ENCODE measurements at places on chromosomes 5 and 9.

GRCh38 chr5:11918463-11919045 is 14.3 kb upstream of the CTNND2 start:
- DNase-seq: no peak

GRCh38 chr5:134028496-134028895 is 23.7 kb upstream of the VDAC1 start:
- DNase-seq: no peak

DNA sequence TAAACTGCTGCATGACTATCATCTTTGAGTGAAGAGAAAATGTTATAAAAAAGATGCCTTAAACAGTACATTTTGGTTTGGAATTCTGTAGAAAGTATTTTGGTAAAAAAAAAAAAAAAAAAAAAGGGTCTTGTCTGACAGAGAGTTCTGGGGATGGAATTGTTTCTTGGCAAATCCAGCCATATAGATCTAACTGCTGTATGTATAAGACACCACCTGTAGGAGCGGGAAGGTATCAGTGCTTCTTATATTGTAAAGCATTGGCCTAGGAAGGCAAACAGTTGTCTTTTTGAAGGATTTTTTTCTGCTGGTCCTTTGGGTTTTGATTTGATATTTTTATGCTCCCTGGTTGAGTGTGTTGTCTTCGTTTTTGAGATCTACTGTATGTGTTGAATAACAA is 2.8 kb downstream of the PURA start:
- DNase-seq: no peak

GRCh38 chr5:178449163-178450070 is 140.8 kb downstream of the COL23A1 start:
- no peak for DNase-seq

- DNase-seq: no peak
Observed at GRCh38 chr5:81533629-81534405, 139.9 kb upstream of the ACOT12 start.

- DNase-seq: no peak
Observed at GRCh38 chr9:18544456-18544855, 70.5 kb downstream of the ADAMTSL1 start.

All from activated CD4-positive, alpha-beta T cell treated with anti-CD3 and anti-CD28 coated beads, Interleukin-10, Interleukin-2, amounts not matched to agents 100 ng/mL and 50 ng/mL, durations not matched to agents 16 hours and 8 hours (primary cell).